ENCODE measurements at places on chromosomes 2 and 18.

- no peak for DNase-seq
Measured at GRCh38 chr2:62573137-62573731, 67.2 kb upstream of the TMEM17 start.

GRCh38 chr2:88220718-88221117 lies 50.6 kb downstream of the THNSL2 start:
- DNase-seq = no peak

DNA sequence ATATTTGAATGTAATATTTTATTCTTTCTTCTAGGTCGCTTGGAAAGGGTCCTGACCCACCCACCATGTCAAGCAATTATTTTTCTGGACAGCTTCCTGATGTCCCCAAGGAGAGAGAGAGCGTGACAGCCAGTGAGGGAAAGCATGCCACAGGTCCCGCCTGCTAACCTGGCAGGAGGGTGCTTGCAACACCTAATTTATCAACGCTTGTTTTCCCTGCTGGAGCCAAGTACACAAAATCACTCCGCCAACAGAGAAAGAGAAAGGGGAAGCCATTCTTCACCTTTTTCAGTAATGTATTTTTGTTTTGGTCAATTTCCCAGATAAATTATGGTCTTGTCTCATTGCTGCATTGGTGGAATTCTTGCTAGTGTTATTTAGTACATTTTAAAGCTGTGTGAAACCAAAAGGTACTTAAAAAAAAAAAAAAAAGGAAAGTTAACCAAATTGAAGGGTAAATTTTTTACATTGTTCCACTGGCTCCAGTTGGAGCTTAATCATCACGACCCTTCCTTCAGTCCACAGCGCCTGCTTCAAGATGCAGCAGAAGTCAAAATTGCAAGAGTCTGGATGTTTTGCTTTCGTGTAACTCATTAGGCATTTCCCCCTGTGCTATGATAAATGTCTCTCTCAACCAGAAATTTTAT lies 88.5 kb upstream of the COPS8 start:
- no peak for DNase-seq

DNA sequence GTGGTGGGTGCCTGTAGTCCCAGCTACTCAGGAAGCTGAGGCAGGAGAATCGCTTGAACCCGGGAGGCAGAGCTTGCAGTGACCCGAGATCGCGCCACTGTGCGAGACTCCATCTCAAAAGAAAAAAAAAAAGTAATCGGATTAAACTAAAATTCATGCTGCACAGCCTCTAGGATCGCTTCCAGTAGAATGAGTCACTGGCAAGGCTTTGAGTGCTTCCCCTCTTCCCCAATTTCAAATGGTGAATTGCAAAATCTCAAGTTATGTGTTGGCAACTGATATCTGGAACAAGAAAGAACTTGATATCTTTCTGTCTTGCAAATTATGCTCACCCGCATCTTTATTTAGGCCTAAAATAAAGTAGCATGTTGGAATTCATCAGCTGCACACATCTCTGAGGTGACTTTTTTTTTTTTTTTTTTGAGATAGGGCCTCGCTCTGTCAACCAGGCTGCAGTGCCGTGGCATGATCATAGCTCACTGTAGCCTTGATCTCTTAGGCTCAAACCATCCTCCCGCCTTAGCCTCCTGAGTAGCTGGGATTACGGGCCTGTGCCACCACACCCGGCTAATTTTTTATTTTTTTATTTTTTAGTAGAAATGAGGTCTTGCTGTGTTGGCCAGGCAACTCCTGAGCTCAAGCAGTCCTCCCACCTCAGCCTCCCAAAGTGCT lies 12.7 kb downstream of the TTC39C start:
- DNase-seq = no peak

- DNase-seq = no peak
Measured at GRCh38 chr18:33459612-33460011, 19.1 kb upstream of the CCDC178 start.

- no peak for DNase-seq
Measured at GRCh38 chr2:233375490-233376314, 21.4 kb downstream of the DGKD start.

DNA sequence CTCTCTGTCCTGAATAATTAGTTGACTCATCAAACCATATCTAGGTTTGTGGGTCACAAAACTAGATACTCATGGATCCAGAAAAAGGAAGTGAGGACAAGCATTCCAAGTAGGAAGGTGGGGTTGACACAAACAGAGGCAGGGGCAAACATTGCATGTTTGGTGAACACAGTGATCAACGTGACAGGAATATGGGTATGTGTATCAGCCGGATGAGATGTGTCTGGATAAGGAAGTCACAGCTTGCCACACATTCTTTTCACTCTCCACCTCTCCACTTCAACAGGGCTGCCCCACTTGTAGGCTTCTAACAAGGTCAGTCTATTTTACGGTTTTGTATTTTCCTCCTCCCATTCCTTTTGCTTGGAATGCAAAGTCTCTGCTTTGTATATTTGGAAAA lies 319.0 kb downstream of the CYRIA start:
- no peak for DNase-seq

DNA sequence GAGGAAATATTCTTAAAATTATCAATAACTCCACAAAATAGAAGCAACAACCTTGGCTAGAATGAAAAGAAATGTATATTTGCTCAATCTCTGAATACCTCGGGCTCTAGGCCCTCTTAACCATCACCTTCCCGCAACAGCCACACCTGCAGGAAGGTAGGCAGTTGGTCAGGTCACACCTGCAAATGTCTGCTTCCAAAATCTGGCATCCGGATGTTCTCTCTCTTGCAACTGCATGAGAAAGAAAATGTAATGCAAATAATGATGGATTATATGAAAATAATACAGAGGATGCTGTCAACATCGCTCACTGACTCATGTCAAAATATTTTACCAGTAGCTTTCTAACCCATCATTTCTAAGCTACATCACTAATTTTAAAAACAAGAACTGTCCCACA lies 148.3 kb downstream of the SATB2 start:
- no peak for DNase-seq

- no peak for DNase-seq
Measured at GRCh38 chr2:12856934-12857601, 140.3 kb downstream of the TRIB2 start.

DNA sequence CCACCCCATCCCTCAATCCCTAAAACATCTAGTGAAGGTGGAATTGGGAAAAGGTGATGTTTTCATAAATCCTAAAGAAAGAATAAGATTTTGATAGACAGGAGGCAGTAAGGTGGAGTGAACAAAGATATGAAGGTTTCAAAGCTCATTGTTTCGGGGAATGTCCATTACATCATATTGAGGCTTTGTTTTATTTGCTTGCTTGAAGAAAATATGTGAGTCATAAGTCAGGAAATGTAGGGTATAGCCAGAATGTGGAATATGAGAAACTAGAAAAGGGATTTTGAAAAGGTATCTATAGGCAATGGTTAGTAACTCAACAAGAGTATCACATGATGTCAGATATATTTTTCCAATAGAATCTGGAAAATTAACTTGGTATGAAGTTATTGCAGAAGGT lies 1178.5 kb upstream of the ACVR2A start:
- no peak for DNase-seq
